Right lung (tissue), 10 donors: ENCODE measurements at places on chromosomes 2 and 18. TPM values are rescaled to one million over a fixed set of nuclear protein-coding genes. Genes with fewer than 3 reads are reported as not detected.

- no peak for DNase-seq
These were observed 157.3 kb downstream of the ARHGAP28 start for GRCh38 chr18:6886797-6887330.

DNA sequence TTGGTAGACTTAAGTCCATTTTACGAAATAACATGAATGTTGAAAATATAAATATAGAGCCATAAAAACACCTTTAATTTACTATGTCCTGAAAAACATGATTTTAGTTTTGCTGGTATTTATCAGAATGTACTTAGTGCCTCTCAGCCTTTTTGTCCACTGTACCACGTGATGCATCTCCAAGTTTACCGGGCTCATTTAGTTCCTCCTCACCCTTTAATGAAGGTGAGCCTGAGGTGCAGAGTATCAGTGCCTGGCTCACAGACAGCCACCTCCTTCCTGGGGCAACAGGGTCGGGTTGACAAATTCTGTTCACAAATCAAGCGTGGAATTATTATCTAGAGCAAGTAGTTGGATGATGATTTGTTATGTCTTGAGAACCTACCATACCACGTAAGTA is 420.5 kb upstream of the MEIS1 start:
- DNase-seq, result no peak

DNA sequence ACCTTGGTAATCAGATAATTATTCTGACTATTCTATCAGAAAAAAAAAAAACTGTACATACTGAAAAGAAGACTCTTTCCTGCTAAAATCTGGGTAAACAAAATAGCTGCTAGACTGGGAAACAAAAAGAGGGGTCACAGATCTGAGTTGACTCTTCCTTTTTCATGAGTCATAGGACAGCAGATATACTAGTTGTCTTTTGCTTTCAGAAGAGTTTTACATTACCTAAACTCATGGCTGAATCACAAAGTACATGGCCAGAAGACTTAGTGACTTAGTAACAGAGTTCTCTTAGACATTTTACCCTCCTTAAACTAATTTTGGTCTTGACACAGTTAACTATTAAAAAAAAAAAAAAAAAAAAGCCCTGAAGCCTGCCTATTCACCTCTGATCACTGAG is 834.0 kb upstream of the FSHR start:
- no peak for DNase-seq

GRCh38 chr2:6506361-6506794 is 359.3 kb downstream of the CMPK2 start:
- no peak for DNase-seq

CTAGE1 gene
- polyA plus RNA-seq, result not detected

- DNase-seq, result no peak
These were observed 139.4 kb downstream of the MTCL1 start for GRCh38 chr18:8844721-8845148.

RPL37A gene
- polyA plus RNA-seq, result 2,862 TPM

- DNase-seq, result no peak
These were observed 192.8 kb downstream of the PTGR3 start for GRCh38 chr18:75016025-75016717.

- no peak for DNase-seq
These were observed 45.3 kb downstream of the GREB1 start for GRCh38 chr2:11578986-11579774.

DNA sequence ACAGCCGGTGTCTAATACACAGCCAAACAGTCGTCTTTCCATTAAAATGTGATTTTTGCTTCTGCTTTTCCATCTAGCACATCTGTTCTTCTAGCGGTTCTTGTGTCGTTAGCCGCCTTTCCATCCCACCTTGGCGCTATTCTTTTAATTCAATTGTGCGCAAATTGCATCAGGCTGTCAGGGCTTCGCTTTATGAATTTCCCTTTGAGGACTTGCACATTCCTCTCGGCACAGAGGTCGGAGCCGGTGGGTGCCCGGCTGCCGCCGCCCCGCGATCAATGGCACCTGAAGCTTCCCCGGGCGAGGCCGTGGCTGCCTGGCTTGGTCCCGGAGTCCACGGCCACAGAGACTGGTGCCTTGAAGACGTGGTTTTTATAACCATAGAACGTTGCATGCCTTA is 33.9 kb upstream of the TSPYL6 start:
- DNase-seq, result no peak

GPAT2 gene
- polyA plus RNA-seq, result 6.0 TPM

GRCh38 chr2:227234429-227234828 is 70.0 kb downstream of the COL4A3 start:
- DNase-seq, result no peak

ASXL3 gene
- 10.4 TPM for polyA plus RNA-seq

REG3G gene
- polyA plus RNA-seq, result not detected
